ENCODE measurements at places on chromosomes 13 and 19.

DNA sequence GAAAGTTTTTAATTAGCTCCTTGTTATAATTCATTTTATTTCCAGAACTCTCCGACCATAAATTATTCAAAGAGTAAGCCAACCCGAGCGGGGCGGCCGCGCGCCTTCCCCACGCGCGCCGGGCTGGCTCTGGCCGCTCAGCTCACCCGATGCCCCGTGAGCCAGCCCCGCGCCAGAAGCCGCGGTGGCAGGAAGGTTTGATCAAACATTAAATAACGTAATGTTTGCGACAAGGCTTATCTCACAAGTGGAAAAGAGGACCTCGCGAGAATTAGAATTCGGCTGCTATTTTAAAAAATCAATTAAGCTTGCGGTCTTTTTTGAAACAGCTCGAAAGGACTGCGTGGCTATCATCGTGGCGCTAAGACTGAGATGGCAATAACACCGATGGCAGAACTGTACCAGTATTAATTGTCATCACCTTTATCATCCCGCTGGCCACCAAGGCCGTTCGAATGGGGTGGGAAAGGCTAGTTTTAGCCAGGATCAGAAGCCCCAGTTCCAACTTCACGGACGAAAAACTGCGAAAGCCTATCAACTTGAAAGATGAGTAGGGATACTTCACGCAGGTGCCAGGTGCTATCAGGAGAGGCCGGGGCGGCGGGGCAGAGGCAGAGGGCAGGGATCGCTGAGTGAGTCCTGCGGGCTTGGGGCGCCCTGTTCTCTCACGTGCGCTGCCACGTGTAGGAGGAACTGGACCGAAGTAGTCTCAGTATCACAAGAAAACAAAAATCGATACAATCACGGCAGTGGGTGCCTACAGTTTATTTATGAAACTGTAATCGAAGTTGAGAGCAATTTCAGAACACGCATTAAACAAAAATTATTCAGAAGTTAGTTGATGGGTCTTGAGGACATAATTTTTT is 6.4 kb downstream of the POU4F1 start:
- no peak for DNase-seq

GRCh38 chr19:50567052-50567841 is 988 bp downstream of the LRRC4B start:
- no peak for DNase-seq

GRCh38 chr19:55172741-55173140 is 6.3 kb upstream of the DNAAF3 start:
- DNase-seq, result no peak

DNA sequence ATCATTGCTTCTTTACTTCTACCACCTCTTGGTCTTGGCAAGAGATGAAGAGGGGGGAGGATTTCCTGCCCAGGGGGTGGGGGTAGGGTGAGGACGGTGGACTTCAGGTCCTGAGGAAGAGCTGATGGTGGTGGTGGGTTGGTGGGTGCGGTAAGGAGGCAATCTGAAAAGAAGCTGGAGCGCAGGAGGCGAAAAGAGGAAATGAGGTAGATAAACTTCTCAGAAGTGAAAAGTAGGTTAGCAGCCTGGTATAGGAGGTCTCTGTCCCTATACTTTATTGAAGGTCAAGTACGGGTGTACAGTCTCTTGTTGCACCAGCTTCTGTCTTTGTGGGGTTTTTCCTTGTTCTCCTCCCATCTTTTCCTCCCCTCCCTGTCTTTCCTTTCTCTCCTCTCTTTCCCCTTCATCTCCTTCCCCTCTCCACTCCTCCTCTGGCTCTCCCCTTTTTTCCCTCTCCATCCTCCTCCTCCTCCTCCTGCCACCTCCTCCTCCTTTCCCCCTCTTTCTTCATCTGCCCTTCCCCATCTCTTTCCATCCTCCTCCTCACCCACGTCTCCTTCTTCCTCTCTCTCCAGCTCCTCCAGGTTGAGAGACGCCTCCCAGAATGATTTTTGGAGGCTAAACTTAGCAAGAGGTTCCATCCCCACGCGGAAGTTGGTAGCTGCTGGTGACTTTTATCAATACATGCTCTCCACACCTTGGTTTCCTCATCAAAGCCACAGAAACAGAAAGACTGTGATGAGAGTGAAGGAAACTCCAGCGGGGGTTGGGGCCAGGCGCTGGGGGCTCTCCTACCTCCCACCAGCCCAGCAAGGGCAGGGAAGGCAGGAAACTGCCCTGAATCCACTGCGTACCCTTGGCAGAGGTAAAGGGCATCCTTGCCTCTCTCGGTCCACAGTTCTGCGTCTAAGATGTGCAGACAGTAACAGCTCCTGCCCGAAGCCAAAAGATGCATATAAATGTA is 15.3 kb downstream of the TNFSF14 start:
- DNase-seq, result no peak

GRCh38 chr13:27396252-27396846 is 28.1 kb upstream of the GTF3A start:
- DNase-seq, result no peak

GRCh38 chr13:59038824-59039223 is 1124.9 kb downstream of the DIAPH3 start:
- DNase-seq, result no peak

DNA sequence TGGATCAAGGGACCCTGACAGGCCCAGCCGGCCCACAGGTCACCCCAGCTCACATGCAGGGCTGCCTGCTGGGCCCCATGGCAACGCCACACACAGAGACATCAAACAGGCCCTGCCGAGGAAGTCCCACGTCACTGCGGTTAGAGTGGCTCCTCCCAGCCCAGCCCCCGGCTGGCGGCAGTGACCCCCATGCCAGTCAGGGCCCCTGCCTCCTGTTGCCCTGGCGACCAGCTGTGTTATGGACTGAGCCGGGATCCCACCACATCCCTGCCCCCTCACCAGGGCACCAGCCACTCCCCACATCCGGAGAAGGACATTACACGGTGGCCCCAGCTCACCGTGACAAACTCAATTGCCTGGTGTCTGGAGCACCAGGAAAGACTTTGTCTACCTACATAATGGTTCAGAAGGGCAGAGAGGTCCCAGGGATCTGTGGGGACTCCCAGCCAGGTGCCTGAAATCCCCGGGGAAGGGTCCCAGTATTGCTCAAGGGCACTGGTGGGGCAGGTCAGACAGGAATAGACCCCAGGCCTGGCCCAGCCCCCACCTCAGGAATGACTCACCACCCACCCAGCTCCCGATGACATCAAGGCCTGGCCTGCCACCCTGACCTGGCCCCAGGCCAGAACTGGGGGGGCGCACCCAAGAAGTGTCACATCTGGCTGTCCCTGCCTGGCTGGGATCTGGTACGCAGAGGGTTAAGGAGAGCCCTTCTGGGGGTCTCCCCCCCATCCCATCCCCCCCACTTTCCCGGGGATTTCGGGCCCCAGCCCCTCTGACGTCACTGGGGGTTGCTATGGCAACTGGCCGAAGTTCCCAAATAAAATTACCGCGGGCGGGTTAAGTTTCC is 30.2 kb upstream of the NANOS3 start:
- peak; percentile 59 for DNase-seq

DNA sequence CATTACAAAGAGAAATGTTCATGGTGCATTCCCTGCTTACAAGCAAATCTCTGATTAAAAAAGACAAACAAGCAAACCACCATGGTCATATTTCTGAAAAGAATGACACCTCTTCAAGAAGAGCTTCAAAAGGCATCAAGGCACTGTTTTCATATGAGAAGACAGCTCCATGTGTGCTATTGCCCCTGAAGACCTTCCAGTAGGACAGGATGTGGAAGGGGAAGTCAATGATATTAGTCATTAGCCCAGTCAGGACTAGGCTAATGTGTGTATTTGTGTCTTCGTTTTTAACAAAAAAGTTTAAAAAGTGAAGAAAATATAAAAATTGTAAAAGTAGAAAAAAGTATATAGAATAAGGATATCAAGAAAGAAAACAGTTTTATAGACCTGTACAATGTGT is 534.7 kb upstream of the ARGLU1 start:
- DNase-seq, result no peak

GRCh38 chr19:43372462-43372861 is 19.0 kb downstream of the CD177 start:
- no peak for DNase-seq

- DNase-seq, result no peak
These were observed 113.3 kb downstream of the RAB20 start for GRCh38 chr13:110448230-110448629.

DNA sequence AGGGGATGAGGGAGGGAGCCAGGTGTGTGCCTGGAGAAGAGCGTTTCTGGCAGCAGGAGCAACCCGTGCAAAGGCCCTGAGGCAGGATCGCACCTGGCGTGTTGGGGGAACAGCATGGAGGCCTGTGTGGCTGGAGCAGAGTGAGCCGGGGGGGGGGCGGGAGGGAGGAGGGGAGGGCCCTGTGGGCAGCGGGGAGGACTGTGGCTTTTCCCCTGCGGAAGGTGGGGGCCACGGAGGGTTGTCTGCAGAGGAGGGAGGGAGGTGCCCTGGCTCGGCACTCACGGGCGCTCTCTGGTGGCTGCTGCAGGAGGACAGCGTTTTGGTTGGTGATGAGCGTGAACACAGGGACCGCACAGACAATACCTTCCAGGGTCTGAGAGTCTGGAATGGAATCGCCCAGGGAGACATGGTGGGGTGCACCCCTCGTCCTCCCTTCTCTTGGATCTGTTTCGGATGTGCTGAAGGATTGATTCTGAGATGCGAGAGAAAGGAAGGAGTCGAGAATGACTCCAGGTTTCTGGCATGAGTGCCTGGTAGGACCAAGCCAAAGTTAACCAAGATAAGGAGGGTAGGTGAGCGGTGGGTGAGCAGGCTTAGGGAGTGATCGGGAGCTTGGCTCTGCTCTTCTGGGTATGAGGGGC is 6.5 kb downstream of the RAB11B start:
- DNase-seq, result peak; percentile 33

DNA sequence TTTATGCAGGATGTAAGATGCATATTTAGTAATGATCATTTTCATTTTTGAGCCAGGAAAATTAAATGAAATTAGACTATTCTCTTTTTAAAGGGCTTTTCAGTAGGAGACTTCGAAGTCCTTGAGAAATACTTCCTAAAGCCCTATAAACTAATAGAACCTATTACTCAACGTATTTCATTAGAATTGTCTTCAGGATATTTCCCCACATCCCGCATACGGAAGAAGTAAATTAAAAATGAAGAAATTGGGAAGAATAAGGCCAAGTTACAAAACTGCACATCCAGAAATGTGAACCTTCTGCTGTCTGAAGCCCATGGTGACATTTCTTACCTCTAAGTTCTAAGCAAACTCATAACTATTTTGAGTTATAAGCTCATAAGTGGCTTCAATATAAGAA is 66.5 kb downstream of the RXFP2 start:
- no peak for DNase-seq

DNA sequence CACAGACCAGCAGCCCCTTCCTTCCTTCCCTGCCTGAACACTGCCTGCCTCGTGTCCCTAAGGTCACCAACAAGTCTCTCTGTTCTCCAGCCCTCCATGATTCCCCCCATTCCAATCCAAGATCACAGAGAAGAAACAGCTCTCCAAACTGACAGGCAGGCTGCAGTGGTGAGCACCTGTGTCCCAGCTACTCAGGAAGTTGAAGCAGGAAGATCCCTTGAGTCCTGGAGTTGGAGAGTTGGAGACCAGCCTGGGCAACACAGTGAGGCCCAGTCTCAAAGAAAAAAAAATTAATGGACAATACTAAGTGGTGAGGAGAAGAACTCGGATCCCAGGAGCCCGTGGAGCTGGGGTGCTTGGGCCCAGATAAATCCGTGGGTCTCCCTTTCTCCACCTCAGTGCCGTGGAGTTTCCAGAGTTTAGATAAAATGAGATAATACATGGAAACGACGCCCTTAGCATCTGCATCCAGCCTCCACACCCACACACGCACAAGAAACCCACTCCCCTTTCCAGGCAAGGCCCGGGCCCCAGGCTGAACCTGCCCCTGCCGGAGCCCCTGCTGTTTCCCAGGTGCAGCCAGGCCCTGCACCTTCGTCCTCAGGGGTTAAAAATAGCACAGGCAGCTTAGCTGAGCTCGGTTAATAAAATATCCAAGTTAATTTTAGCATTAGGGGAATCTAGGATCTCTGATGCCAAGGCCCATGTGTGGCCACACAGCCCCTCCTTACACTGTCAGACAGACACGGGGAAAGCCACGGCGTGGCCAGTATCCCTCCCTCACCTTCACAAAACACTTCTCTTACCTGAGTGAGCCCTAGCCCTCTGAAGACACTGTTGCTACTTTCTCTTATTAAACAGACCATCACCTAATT is 4.7 kb downstream of the RASA3 start:
- DNase-seq, result no peak

- no peak for DNase-seq
These were observed 431.2 kb downstream of the IRS2 start for GRCh38 chr13:109355166-109355565.

DNA sequence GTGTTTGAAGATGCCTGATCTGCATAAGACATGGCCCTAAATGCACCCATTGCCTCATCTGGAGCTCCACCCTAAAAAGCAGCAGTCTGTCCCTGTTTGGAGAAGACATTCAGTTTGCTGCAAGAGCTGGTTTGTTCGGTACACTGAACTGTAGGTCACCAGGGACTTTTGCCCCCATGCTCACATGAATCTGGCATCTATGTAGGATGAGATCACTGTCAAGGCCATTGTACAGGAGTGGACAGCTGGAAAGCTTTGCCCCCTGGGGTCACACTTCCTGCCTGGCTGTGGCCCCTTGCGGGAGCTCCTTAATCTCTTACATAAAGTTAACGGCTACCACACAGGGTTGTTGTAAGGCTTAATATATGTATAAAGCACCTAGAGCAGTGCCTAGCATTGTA is 73.0 kb downstream of the IPO5 start:
- DNase-seq, result no peak

- DNase-seq, result no peak
These were observed 427.9 kb downstream of the ZNF536 start for GRCh38 chr19:30799865-30800755.

- no peak for DNase-seq
These were observed 501.3 kb downstream of the EFNB2 start for GRCh38 chr13:106034201-106034600.

DNA sequence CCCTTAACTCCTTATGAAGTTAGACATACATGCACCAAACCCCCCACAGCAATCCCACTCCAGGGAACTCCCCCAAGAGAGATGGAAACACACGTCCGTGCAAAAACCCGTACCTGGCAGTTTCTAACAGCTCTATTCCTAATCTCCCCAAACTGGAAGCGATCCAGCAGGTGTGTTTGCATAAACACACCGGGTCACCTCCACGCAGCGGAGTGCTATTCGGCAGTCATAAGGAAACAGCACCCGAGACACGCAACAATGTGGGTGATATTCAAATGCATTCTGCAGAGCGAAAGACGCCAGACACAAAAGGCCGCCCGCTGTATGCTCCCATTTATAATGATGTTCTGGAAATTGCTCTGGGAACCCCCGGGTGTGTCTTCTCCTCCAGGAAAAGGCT is 6.8 kb upstream of the ZNRF4 start:
- no peak for DNase-seq

Data from GM12864 (cell line).